Stimulated activated CD8-positive, alpha-beta memory T cell treated with anti-CD3 and anti-CD28 coated beads, Interleukin-7, amount 100 ng/mL, for 1 hour (primary cell): ENCODE measurements at places on chromosomes 7 and 10.
A peak's percentile ranks its signal among the peaks of the same experiment; 100 is the strongest.

GRCh38 chr10:69051303-69051702 lies 36.6 kb upstream of the SRGN start:
- no peak for DNase-seq

DNA sequence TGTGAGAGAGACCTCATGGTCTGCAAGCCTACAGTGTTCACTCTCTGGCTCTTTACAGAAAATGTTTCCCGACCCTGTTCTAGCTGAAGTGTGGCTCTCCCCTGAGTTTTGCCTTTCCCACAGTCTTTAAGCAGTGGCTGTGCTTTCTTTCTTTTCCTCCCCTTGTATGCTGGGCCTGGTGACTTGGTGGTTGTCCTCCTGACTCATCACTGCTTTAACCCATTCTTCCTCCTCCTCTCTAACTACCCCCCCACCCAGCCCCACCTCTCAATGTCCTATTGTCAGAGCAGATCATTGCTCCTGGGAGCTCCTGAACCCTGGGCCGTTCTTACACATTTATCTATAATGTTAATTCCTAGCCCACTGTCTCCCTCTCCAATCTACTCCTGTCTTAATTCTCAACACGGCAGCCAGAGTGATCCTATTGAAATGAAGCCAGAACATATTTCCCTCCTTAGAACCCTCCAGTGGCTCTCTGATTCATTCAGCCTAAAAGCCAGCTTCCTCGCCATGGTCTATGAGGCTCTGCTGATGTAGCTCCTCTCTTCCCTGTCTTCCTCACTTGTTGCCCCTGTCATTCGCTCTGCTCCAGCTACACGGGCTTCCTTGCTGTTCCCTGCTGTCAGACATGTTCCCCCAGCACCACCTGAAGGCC lies 55.0 kb downstream of the DENND11 start:
- DNase-seq, result no peak

DNA sequence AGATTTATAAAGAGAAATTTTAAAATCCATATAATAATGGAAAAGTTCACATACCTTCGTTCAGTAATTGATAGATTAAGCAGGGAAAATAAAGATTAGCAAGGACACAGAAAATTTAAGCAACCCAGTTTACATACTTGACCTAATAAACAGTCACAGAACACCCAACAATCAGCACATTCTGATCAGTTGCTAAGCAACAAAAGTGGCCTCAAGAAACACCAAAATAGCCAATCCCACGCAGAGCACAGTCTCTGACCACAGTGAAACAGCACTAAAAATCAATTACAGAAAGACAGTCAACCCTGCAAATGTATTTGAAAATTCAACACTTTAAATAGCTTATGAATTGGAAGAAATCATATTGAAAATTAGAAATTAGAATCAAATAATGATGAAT lies 39.3 kb upstream of the DRGX start:
- no peak for DNase-seq

- DNase-seq, result no peak
Measured at GRCh38 chr7:26008428-26008827, 143.6 kb upstream of the NFE2L3 start.

GRCh38 chr10:33410860-33411234 lies 76.4 kb upstream of the NRP1 start:
- no peak for DNase-seq

DNA sequence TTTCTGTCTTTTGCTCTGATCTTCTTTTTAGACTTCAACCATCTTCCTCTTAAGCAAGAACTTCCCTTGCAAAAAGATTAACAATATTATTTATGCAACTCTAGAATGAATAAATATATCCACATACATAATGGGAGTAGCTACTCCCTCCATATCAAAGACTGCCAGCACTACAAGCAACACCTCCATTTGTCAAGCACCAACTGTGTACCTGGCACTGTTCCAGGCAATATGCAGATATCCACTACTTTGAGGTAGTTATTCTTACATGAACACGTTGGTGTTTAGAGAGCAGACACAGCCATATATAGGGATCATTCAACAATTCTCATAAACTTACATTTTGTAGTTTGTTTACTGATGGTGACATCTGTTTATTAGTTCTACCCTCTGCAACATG lies 83.6 kb upstream of the CACNB2 start:
- no peak for DNase-seq

DNA sequence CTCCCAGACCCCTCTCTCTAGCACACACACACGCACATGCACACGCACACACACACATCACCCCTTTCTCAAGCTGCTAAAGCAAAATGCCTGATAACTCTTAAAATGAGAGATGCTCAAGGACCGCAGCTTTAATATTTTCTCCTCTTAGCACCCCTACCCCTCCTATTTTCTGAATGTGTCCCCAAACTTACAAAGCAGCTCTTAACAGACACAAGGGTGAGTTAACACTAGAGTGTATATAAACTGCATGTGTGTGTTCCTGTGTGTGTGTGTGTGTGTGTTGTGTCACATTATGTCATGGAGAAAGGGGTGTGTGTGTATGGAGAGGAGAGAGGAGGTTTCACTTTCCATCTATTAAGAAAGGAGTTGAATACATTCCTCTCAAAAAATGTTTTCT lies 1.3 kb downstream of the PTN start:
- no peak for DNase-seq

- DNase-seq, result no peak
Measured at GRCh38 chr10:131352765-131353290, 41.3 kb upstream of the TCERG1L start.

DNA sequence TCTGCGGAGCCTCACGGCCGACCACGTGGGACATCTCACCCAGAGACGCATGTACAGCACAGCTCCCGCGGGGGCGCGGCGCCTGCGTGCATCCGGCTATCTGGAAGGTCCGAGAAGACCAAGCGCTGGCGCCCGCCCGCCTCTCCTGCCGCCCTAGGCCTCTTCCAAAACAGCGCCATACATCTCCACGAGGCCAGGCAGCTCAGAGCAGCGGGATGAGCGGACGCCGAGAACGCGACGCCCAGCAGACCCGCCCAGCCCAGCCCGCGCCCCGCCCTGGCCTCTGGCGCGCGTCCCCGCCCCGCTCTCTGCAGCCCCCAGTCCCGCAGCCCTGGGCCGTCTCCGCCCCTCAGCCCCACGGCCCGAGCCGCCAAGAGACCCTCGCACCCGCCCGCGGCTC lies 20.3 kb upstream of the LANCL2 start:
- no peak for DNase-seq

DNA sequence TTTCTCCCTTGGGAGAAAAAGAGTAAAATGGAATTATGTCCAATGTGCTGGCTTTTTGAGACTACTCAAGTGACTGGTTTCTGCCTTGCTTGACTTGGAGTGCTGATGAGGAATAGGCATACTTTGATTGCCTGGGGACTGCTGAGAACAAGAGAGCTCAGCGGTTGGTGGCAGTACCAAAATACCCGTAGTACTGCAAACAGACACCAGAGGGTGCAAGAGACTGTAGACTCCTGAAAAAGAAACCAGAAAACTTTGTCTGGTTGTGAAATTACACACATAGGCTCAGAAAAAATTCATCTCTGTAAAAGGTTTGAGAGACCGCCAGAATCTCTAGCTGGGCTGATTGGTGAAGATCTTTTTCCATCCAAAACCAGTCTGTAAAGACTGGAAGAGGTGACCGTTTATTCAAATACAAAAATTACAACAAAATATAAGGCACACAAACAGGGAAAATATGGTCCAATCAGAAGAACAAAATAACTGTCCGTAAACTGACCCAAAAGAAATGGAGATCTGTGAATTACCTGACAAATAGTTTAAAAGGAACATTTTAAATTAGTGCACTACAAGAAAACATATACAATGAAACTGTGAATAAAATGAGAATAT lies 18.5 kb downstream of the BICC1 start:
- peak; percentile 17 for DNase-seq

DNA sequence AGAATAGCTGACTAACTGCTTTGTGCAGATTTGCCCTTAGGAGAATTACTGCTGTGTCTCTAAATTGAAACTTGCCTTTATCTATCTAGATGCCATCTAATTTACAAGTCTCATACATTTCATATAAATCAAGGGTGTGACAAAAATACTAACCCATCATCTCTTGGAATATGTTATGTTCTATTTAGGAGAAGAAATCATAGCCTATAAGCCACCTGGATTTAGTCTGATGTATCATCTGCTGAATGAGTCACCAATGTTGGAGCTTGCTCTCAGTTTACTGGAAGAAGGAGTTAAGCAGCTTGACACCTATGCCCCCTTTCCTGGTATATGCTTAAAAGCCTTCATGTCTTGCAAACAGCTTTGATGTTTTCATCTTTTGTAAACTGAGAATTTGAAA lies 43.5 kb downstream of the NUP205 start:
- DNase-seq, result no peak

DNA sequence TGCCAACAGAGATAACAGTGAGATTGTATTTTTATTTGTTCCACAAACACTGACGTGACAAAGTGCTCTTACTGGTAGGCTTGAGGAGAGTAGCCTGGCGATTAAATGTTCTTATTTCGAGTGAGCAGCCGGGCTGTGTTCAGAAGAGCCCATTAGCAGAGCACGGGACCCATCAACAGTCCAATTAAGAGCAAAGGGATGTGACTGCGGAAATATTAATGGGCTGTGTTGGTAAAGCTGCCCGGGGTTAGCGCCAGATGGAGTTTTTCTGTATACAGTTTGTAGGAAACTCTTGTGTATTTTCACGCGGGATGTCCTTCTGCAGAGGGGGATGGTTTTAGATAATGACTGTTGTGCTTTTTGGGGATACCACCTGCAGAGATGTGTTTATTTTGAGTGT lies 104.3 kb downstream of the KIAA1217 start:
- no peak for DNase-seq

- DNase-seq, result no peak
Measured at GRCh38 chr10:30386801-30387588, 37.9 kb upstream of the MTPAP start.

DNA sequence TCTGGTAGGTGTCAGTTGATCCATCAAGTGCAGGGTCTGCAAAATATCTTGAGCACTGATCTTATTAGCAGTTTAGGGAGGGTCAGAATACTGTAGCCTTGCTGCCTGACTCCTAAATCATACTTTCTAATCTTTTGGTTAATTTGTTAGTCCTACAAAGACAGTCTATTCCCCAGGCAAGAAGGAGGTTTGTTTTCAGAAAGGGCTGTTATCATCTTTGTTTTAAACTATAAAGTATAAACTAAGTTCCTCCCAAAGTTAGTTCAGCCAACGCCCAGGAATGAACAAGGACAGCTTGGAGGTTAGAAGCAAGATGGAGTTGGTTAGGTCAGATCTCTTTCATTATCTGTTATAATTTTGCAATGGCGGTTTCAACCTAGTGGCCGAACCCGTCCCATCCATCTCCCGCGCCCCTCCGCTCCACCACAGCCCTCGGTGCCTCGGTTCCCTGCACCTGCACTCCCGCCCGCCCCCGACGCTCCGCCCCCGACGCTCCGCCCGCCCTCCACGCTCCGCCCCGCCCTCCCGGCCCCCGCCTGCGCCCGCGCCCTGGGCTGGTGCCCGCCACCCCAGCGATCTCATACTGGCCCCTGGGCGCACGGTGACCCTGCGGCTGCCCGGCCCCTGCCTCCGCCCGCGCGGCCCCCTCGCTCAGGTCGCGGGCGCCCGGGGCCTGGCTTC lies at the start of gene ADCK2:
Gene ADCK2, plus strand, starts transcription at position 564 of the 681 bp plus-strand sequence. CDS start 386 bp downstream, outside the sequence.
- DNase-seq, result peak; percentile 17

- no peak for DNase-seq
Measured at GRCh38 chr7:112271162-112271561, 64.7 kb downstream of the ZNF277 start.

- no peak for DNase-seq
Measured at GRCh38 chr10:79055100-79055782, 13.5 kb upstream of the ZMIZ1 start.

- DNase-seq, result no peak
Measured at GRCh38 chr7:138705167-138705566, 4.0 kb upstream of the SVOPL start.

GRCh38 chr10:15780353-15781135 lies 60.8 kb upstream of the ITGA8 start:
- no peak for DNase-seq

- no peak for DNase-seq
Measured at GRCh38 chr10:104802941-104803340, 161.9 kb downstream of the SORCS3 start.

- no peak for DNase-seq
Measured at GRCh38 chr7:40493609-40494051, 358.8 kb downstream of the SUGCT start.

GRCh38 chr10:89427629-89428028 lies 13.3 kb downstream of the IFIT5 start:
- DNase-seq, result no peak

GRCh38 chr10:97760461-97761257 lies 11.1 kb downstream of the SFRP5 start:
- no peak for DNase-seq

DNA sequence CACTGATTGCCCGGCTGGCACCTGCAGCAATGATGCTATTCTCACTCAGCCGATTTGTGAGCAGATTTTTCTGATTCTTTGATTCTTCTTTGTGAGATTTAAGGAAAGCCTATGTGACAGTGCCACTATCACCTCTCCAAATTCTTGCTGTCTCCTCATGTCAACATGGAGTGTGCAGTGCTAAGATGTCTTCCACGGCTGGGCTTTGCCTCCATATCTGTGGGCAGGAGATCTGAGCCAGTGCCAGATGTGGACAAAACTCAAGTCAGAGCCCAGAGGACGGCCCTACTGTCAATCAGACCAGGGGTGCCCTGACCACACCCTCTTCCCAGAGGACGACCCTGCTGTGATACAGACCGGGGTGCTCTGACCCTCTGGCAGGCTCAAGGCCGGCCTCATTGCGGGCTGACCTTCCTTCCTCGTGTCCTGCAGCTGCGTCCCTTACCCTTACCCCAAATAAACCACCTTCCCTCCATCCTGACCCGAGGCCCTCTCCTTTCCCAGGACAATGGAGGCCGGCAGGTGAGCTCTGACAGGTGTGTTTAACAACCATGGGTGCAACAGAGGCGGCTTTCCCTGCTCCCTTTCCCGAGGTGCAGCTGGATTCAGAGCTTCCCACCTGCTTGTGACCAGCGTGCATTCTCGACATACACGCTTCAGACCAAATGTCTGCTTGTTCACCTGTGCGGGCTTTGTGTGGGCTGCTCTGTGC lies 221.4 kb downstream of the ADARB2 start:
- no peak for DNase-seq

DNA sequence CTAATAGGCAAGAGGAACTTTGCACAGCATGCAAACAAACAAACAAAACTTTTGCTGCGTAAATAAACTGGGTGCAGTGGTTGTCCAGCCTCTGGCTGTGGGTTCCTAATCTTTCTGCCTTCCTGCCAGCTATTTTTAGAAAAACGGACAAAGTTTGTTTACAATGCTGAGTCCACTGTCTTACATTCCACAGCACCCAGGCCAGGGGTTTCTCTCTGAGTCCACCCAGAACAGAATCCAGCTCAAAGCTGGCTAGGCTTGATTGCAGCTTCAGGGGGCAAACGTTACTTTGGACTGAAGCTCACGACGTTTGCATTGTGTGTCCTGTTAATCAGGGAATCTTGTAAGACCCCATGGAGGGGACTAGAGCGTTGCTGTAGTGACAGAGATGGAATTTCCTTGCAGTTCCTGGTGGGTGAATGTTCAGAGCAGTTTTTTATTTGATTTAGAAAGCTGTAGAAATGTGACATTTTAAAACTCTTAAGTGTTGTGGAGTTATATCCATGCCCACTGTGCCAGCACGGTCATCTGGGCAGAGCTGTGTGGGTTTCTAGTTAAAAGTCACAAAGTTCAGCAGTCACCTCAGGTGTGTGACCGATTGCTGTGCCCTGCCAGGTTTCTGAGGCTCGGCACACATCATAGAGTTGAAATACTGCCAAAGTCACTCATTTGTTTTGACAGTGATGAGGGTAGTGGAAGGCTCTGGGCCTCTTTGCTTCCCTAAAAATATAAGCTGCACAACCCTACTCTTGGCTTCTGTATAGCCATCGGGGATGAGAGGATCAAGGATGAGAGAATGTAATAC lies 247.0 kb downstream of the STK31 start:
- no peak for DNase-seq
